ENCODE measurements at places on chromosomes 2 and 18.

DNA sequence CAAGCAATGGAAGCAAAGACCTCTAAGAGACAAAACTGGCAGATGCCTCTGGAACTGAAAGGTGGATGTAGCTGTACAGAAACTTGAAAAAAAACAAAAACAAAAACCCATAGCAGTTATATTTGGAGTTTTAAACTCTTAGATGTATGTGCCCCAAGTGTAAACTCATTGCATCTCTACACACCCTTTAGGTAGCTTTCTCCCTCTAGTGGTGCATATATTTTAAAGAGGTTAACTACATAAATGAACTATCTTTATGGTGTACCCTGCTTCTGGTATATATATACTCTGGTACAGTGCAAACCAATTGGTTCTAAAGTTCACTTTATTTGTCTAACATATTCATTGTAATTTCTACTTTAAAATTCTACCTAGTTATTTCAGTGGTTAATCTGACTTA is 518.2 kb downstream of the NRXN1 start:
- DNase-seq: no peak

GRCh38 chr2:193156480-193156879 is 961.7 kb upstream of the TMEFF2 start:
- no peak for DNase-seq

- DNase-seq: no peak
These were observed 34.2 kb downstream of the NPAS2 start for GRCh38 chr2:100853909-100854810.

- peak; percentile 67 for DNase-seq
These were observed 348.7 kb upstream of the CDH20 start for GRCh38 chr18:60984510-60984909.

GRCh38 chr2:1070601-1071000 is 120.0 kb downstream of the SNTG2 start:
- DNase-seq: no peak

GRCh38 chr2:178452870-178453269 is 1.7 kb downstream of the PJVK start:
- no peak for DNase-seq

- DNase-seq: no peak
These were observed 31.3 kb downstream of the SP140L start for GRCh38 chr2:230358305-230358704.

- no peak for DNase-seq
These were observed 28.6 kb downstream of the IGFBP2 start for GRCh38 chr2:216661639-216662375.

DNA sequence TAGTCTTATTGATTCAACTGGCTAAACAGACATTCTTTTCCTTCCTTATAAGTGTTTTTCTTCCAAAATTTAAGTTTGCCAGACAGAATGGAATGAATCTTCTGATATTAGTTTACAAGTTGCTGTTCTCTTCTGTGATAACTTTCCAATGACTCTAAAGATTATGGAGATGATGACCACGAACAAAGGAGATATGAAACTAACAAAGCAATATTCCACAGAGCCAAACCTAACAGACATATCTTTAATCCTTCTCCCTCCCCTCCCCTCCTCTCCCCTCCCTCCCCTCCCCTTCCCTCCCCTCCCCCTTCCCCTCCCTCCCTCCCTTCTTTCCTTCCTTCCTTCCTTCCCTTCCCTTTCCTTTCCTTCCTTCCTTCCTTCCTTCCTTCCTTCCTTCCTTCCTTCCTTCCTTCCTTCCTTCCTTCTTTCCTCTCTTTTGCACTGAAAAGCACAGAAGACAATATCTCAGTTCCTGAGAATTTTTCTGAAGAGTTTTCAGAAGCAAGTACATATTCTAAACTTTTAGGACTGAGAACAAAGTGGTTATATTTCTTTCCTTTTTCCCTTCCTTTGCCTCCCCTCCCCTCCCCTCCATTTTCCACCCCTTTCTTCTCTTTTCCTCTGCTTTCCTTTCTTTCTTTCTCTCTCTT is 89.9 kb downstream of the KCNH7 start:
- DNase-seq: no peak

- no peak for DNase-seq
These were observed 164.1 kb upstream of the MAP2 start for GRCh38 chr2:209259767-209260166.

- DNase-seq: no peak
These were observed 75.4 kb downstream of the TSN start for GRCh38 chr2:121830809-121831208.

DNA sequence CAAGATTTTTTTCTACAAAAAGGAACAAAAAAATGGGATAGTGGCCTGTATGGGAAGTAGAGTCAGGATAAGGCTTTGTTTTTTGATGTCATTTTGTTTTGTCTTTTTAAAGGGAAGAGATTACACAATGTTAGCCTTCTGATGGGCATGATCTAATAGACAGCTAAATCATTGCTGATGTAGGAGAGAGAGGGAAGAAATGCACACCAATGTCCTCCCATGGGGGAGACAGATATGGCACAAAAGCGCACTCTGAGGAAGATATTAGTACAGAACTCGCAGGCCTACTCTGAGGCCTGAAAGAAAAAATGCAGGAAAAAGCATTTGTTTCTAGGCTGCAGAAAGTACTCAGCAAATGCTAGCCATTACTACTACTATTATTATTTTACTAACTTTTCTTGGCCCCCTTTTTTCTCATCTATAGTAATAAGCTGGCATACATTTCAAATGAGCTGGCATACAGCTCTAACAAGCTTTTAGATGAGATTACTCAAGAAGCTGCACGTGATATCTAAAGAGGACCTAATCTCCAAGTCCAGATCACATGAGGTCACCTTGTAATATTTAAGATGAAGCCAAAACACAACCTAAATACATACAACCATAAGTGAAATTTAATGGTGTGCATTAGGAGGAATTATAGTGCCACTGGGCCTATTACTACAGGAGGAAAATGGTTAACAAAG is 269.4 kb upstream of the TANK start:
- no peak for DNase-seq

DNA sequence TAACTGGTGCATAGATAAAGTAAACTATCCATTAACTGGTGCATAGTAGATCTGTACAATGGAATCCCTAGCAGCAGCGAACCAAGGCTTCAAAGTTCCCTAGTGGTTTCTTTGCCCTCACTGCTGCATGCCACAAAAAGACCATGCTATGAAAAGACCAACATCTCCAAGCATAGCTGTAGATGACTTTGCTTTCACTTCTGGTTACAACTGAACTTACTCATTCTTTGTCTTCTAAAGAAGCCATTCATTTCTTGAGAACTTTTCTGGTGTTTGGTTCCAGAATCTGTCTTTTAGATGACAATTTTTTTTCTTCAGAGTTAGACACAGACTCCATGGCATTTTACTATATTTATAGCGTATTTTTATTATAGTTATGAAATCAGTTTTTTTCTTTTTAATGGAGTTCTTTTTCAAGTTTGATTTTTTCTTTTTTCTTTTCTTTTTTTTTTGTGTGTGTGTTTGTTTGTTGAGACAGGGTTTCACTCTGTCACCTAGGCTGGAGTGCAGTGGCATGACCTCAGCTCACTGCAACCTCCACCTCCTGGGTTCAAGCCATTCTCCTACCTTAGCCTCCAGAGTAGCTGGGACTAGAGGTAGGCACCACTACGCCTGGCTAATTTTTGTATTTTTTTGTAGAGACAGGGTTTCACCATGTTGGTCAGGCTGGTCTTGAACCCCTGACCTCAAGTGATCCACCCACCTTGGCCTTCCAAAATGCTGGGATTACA is 63.6 kb downstream of the SLC35F5 start:
- no peak for DNase-seq

DNA sequence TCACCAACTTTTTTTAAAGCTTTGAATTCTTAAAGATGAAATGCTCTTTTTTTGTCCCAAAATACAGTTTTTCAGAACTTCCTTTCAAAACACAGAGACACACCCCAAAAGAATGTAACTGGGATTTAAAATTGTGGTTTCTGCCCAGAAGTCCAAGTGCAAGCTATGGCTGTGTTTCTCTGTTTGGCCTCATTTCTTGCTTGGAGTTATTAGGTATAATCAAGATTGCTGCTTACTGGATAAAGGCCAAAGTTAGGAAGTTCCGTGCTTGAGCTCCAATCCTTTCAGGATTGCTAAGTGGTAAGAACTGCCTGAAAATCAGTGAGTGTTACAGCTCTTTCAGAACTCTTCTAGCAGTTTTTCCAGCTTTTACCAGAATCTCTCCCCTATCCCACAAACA is 16.9 kb downstream of the ZBTB7C start:
- DNase-seq: no peak
